ENCODE measurements at places on chromosomes 1 and 21. TPM values are rescaled to one million over a fixed set of nuclear protein-coding genes. Genes with fewer than 3 reads are reported as not detected.

The FAM78B gene
- 0.38 TPM for total RNA-seq

The PDE4B gene
- total RNA-seq = 83.5 TPM

The PCSK9 gene
- not detected for total RNA-seq

The UBL4B gene
- total RNA-seq = not detected

The GOLT1A gene
- total RNA-seq = not detected

The PKLR gene
- total RNA-seq = not detected

Measured in NCI-H460 (cell line).